ENCODE measurements at places on chromosomes 16 and 17.

DNA sequence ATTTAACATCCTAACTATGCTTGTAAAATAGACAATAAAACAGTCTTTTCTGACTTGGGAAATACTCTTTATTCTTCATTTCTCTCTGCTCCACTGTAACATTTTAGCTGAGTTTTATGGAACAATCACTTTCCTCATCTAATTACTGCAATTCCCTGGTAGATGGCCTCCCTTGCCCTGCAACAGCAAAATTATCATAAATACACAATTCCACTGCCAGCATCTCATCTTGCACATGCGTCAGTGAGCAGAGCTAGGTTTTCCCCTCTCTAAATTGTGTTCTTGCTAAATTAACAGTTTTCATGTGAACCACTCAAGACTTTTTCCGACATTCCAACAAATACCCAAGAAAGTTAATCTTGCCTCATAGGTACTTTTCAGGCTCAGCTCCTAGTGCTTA is 920.9 kb upstream of the GOT2 start:
- no peak for DNase-seq

DNA sequence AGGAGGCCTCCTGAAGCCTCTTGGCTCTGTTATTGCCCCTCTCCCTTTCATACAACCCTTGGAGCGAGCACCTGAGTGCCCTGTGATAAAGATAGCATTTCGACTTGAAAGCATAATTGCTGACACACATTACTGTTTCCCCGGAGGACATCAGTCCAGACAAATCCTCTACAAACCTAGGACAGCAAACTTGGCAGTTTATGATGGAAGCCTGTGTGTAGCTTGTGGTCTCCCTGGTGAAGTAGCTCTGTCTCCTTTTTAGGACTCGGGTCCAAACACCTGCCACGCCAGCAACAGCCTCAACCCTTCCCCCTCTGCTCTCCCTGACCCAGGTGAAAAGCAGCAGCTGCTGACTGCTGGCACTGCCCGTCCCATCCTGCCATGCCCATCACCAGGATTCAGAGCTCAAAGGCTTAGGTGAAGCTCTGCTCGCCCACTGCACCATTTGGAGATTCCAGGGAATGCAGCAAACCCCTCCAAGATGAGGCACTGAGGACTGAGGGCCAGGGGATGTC is 55.9 kb downstream of the IRX6 start:
- DNase-seq, result no peak

- peak; percentile 34 for DNase-seq
Observed at GRCh38 chr16:19898924-19899604, 14.4 kb upstream of the GPRC5B start.

DNA sequence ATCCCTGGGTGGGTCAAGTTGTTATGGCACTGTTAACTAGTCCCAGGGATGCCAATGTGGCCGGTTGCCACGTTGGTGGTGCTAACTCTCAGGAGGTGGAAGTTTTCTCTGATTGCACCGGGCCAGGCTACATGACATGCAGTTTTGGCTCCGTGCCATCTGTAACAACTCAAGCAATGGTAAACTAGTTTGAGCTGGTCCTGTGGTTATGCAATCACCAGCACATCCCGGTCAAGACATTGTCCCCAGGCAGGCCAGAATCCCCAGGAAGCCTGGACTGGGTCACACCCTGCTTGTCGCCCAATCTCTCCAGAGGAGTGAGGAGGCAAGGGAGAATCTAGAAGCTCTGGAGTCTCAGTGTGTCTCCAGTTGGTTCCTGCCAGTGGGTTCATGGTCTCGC is 10.1 kb upstream of the CCL17 start:
- no peak for DNase-seq

GRCh38 chr16:88342491-88342890 is 40.3 kb upstream of the ZNF469 start:
- DNase-seq, result no peak

- no peak for DNase-seq
Observed at GRCh38 chr17:77493901-77494663, 353.3 kb downstream of the SEC14L1 start.

DNA sequence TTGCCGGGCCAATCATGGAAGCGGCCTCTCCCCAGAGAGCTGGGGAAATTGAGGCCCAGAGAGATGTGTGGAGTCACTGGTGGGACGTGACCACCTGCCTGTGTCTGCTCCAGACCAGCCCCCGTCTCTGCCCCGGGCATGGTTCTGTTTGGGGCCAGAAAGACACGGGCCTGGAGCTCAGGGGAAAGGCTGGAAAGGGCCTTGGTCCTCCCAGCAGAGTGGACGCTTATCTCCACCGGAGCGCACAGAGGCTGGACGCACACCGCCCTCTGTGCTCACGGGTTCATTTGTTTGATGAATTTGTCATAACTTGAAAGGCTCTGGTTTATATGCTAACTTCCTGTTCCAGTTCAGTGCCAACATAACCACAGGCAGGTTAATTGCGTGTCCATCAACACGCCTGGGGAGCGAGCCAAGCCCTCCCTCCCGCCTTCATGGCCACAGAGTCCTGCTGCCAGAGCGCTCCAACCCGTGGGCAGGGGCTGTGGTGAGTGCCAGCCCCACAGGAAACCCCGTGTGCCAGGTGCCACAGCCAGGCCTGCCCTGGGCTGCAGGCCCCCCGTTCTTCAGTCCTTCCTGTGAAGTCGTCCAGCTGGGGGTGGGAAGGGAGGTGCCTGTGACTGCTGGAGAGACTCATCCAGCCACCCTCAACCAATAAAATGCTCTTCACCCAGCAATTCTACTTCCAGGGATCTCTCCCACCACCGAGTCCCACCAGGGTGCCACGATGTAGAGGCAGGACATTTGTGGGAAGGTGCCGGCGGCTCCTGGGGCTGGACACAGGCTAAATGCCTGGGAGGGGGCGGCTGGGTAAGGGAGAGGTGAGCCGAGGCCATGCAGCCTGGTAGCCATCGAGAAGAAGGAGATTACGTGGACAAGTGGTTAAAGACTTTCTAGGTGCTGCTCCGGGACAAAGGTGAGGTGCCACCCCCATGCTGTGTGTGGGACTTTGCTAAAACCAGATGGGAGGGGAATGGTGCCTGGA is 29.4 kb upstream of the BAHCC1 start:
- DNase-seq, result peak; percentile 70

GRCh38 chr17:6241996-6242395 is 171.8 kb downstream of the WSCD1 start:
- DNase-seq, result no peak

DNA sequence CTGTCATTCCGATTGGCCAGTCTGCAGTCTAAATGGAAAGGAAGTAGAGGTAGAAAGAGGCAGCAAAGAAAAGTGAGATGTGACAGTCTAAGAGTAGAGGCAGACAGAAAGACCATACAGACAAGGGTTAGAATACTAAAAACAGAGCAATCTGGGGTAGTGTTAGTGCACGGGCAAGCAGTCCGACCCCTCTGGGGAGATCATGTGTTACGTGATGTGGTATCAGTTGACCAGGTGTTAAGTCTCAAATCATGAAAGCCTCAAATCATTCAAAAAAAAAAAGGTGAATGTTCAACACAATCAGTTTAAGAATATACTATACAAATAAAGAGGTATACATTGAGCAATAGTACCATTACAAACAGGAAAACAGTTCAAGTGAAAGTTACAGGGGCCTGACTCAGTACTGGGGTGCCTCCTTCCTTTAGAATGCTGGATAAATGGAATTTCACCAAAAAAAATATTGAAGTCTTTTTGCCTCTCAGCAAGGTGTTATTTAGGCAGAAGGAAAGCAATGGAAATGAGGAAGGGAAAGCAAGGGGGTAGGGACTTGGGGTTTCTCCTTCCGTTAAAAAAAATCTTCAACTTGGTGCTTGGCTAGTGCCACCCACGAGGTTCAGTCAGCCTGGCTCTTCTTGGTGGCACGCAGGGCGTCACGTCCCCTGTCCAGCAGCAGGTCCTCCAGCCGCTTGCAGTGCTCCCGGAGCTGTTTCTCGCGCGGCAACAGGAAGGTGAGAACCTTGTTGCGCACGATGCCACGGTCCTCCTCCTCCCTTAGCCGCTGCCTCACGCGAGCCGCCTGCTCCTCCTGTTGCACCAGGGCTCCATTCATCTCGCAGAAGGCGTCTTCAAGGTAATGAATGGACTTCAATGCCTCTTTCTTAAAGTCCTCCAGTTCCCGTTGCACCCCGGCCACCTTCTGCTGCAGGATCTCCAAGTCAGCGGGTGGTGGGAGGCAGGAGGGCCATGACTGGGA is 616 bp downstream of the CCDC182 start:
- no peak for DNase-seq

GRCh38 chr16:19599968-19600716 is 44.6 kb downstream of the VPS35L start:
- DNase-seq, result no peak

DNA sequence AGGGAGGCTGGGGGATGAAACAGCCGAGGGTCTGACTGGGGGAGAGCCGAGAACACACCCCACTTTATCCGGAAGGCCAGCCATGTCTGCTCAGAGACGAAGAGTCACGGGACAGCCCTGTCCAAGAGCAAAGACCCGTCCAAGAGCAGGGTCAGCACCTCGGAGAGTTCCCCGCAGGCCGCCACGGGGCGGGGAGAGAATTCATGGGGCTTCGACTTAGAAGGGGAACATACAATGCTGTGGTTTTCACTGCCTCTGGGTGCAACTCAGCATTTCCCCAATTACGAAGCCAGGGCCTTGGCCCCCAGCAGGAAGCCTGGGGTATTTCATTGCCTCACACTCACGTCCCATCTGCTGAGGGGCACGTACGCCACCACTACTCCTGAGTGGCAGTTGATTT is 59.3 kb downstream of the JPH3 start:
- DNase-seq, result peak; percentile 47

DNA sequence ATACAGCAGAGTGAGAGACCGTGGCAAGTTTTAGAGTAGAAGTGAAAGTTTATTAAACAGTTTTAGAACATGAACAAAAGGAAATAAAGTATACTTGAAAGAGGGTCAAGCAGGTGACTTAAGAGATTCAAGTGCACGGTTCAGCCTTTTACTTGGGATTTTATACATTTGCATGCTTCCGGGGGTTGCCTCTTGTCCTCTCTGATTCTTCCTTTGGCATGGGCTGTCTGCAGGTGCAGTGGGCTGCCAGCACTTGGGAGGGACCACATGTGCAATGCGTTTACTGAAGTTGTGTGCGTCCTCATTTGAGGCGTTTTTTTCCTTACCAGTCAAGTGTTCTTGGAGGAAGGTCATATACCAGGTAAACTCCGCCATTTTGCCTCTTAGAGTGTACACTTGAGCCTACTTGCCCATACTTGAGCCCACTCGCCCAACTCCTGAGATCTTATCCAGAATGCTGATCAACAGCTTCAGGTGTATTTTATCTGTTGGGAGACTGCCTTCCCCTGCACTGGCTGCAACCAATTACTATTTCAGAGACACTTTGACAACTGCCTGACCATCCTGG is 195.2 kb downstream of the IRX5 start:
- no peak for DNase-seq

- no peak for DNase-seq
Observed at GRCh38 chr17:36468903-36469635, 17.4 kb upstream of the ZNHIT3 start.

GRCh38 chr16:77794586-77794985 is 6.2 kb downstream of the VAT1L start:
- no peak for DNase-seq

DNA sequence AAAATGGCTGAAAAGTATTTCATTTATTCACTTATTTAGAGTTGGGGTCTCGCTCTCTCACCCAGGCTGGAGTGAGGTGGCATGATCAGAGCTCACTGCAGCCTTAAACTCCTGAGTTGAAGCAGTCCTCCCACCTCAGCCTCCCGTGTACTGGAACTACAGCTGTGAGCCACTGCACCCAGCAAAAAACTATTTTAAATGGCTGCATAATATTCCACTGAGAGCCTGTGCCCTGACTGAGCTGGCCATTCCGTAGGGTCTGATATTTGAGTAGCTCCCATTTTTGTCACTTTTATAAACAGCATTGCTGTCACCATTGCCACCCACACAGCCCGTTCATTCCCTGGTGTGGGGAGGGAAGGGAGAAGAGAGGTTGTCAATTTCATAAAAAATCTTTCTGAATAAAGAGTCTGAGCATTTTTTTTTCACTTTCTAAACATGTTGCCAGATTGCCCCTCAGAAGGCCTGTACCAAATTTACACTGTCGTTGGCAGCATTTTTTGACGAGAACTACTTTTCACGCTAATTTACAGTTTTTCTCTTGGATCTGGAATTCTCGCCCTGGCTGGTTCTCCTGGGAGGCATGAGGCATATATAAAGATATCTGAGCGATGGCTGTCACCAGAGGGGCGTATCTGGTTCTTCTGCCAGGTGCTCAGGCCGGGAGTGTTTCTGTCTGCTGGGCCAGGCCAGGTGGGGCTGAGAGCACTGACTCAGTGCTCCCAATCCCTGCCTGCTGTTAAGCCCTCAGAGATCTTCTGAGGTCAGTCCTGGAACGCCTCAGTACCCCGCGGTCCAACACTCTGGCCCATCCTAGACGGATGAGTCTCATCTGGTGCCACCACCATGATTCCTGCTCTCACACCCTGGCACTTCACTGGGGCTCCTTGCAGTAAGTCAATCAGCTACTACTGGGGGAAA is 7.2 kb upstream of the KIFC3 start:
- DNase-seq, result no peak

GRCh38 chr17:72422204-72422504 is 301.3 kb downstream of the SOX9 start:
- no peak for DNase-seq

DNA sequence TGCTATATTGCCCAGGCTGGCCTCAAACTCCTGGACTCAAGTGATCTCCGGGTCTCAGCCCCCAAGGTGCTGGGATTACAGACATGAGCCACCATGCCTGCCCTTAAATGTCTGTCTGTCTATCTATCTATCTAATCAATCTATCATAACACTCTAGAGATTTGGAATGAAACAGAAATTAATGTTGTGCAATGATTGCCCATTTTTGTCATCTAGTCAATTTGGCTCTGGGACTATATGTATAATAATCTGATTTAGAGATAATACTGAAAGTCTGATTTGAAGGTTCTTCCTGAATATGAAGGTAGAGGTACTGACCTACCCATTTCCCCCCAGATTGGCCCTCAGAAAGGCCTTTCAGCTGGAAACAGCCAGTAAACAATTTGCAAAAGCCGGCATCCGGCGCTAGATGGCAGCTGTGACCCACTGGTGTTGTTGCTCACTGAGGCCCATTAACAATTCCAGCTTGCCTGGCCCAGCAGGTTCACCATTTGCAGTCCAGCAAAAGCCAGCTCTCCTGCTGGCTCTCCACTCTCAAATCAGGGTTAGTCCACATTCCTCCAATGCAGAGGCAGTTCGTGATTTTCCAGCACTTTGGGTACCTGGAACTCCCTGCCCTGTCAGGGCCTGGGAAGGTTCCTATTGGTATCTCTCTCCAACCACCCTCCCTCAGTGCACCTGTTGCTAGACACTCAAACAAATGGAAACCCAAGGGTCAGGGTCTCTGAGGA is 22.9 kb upstream of the C16orf87 start:
- DNase-seq, result peak; percentile 53

GRCh38 chr17:71378741-71379140 is 742.1 kb upstream of the SOX9 start:
- no peak for DNase-seq

DNA sequence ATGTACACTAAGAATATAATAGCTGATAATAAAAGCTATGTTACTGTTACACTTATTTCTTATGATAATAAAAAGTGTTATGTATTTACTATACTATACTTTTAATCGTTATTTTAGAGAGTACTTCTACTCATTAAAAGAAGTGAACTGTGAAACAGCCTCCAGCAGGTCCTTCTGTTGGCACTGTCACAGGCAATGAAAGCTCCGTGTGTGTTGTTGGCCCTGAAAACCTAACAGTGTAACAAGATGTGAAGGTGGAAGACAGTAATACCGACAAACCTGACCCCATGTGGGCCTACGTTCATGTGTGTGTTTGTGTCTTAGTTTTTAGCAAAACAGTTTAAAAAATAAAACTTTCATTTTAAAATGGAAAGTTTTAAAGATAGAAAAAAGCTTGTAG is 91.8 kb downstream of the STH start:
- no peak for DNase-seq

- DNase-seq, result no peak
Observed at GRCh38 chr17:61238455-61238933, 161.1 kb upstream of the TBX2 start.

All from right kidney (tissue), 9 donors.